NK-92 treated with Interleukin-12 subunit alpha and Interleukin-12 subunit beta, amount 100 ng/mL, for 24 hours (cell line): ENCODE measurements at places on chromosomes 4 and X.

DNA sequence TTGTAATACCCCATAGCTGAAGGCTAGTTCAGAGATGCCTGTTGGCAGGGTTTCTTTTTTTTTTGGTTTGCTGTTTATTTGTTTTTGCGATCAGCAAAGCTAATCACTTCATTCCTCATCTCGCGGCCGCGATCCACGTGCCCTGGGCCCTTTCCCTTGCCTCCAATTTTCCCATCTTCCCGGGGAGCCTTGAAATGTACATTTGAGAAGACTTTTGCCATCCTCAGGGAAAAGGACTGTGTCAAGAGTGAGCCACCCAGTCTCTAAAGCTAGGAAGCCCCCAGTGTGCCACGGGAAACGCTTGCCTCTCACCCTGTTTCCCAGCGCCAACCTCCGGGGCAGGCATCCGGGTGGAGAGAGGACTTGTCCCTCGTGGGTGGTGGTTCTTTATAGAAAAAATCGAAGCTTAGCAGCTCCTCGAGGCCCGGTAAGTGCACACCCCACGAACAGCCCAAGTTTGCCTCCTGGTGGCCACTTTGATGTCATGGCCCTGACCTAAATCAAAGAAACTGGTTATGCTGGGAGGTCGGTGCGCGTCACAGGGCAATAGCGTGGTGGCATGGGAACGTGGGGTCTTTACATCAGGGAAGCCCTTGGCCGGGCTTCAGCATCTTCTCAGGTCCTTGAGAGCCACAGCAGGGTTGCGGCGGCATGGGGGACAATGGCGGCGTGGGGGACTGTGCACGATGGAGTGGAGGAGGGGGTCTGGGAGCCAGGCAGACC lies 42.0 kb downstream of the MAP7D3 start:
- DNase-seq: no peak

- no peak for DNase-seq
Measured at GRCh38 chr4:88846206-88846790, 148.7 kb upstream of the NAP1L5 start.

DNA sequence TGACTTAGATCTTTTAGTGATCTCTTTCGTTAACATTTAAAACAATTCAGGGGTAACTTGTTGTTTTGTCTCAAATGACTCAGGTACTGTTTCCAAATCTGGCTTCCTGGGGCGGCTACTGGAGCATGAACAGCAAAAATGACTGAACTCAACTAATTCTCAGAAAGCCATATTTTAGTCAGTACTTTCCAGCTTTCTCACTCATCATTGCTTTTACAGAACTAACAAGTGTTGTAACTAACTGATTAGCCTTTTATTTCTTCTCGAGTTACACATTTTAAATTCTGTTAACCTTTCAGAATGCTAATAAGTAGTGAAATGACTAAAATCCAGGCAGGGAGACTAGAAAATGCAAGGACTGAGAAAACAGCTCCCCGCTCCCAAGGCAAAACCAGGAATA lies 55.3 kb downstream of the JADE3 start:
- DNase-seq: no peak

- DNase-seq: no peak
Measured at GRCh38 chr4:87632469-87632868, 17.6 kb upstream of the DMP1 start.

- peak; percentile 38 for DNase-seq
Measured at GRCh38 chr4:165207431-165208220, at the start of gene KLHL2. Gene KLHL2 (plus strand): TSS chr4:165207561. CDS start chr4:165207877, 316 bp downstream.

GRCh38 chr4:142929526-142929925 lies 83.4 kb upstream of the INPP4B start:
- DNase-seq: no peak

DNA sequence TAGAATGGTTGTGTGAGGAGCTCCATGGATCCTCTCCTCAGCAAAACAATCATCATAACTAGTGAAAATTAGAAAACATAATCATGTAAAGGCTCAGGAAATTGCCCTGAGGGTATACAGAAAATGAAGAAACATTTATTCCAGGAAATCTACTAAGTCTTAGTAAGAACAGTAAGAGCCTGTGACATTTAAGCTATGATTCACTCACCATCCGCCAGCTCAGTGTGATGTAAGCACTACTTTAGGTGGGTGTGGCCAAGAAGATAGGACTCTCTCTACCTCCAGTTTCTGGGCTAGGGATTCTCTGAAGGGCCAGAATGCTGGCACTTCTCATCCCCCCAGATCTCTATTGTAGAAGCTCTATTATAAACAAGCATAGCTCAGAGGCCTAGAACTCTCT lies 147.5 kb downstream of the DLG3 start:
- DNase-seq: peak; percentile 3

- DNase-seq: no peak
Measured at GRCh38 chr4:110483516-110483915, 7.6 kb downstream of the ENPEP start.

DNA sequence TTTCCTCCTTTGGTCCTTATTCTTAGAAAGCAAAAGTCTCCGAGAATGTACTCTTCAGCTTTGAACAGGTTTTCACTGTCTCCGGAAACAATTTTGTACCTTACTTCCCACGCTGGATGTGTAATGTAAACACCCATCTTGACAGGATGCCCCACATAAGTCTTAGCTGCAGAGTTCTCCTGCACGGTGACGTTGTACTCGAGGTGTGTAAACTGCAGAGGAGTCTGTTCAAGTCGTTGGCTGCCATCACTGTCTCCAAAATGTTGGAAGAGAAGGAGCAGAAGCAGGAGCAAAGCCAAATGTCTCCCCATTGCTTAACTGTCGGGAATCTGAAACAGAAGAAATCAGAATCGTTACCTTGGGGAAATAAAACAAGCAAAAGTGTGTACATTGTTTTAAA lies 14.1 kb downstream of the FAT1 start:
- DNase-seq: no peak

DNA sequence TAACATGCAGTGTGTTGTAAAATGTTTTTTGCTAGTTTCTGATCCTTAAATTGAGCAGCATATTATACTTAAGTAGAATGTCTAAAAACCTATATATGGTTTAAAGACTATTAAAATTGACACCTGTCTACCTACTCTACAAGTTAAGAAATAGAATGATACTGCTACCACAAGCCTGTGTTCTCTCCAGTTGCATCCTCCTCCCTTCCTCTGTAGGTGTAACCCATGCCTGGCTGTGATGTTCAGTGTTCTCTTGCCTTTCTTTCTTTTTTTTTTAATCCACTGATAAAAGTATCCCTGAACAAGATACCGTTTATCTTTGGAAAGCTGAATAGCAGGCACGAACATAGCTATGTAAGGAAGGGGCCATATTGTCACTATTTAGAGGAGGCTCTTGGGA lies 99.1 kb downstream of the KDM6A start:
- no peak for DNase-seq

- no peak for DNase-seq
Measured at GRCh38 chrX:10620121-10620699, at the start of gene MID1. Gene MID1 (minus strand): TSS chrX:10620585. CDS start chrX:10567547, 53,038 bp downstream.

GRCh38 chr4:54192811-54193210 lies 36.3 kb upstream of the PDGFRA start:
- no peak for DNase-seq

- DNase-seq: no peak
Measured at GRCh38 chr4:63790377-63790776, 618.9 kb downstream of the TECRL start.

DNA sequence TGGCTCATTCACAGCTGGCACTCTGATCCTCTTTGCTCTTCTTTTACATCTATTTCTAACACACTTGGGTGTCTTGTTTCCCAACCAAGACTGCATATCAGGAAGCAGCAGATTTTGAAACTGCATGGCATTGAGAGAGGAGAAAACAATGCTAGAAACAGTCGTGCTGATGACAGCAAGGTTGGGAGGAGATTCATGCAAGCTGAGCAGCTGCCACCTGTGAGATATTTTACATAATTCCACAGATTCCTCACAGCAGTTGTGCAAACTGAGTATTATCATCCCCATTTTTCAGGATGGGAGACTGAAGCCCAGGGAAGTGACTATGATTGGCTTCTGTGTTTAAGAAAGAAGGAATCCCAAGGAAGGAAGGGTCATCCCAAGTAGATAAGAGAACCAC lies 105.0 kb downstream of the SLC2A9 start:
- DNase-seq: no peak

- DNase-seq: no peak
Measured at GRCh38 chrX:7941390-7942042, 14.3 kb upstream of the PNPLA4 start.

- no peak for DNase-seq
Measured at GRCh38 chrX:119501511-119502148, 33.4 kb downstream of the SLC25A5 start.

DNA sequence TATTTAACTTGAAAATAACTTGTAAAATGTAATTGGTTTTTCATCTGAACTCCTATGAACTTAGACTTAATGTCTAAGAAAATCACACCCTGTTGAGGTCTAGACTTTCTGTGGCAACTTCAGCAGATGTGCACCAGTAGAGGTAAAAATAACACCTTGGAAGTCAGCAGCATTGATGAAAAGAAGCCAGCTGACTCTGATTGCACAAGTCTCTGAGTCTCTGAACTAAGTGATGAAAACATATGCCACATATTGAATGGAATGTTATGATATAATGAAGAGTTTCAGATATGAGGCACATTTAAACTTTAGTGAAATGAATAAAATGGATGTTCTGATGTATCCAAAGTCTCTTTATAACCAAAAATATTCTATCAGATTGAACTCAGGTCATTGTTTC lies 155.4 kb downstream of the GPM6A start:
- DNase-seq: no peak

- no peak for DNase-seq
Measured at GRCh38 chrX:21756785-21757529, 959 bp downstream of the SMPX start.

- no peak for DNase-seq
Measured at GRCh38 chr4:112938461-112939058, 110.9 kb upstream of the ANK2 start.

GRCh38 chr4:56655209-56655626 lies 25.9 kb downstream of the HOPX start:
- peak; percentile 34 for DNase-seq

- no peak for DNase-seq
Measured at GRCh38 chr4:52822583-52822971, 39.5 kb upstream of the RASL11B start.

DNA sequence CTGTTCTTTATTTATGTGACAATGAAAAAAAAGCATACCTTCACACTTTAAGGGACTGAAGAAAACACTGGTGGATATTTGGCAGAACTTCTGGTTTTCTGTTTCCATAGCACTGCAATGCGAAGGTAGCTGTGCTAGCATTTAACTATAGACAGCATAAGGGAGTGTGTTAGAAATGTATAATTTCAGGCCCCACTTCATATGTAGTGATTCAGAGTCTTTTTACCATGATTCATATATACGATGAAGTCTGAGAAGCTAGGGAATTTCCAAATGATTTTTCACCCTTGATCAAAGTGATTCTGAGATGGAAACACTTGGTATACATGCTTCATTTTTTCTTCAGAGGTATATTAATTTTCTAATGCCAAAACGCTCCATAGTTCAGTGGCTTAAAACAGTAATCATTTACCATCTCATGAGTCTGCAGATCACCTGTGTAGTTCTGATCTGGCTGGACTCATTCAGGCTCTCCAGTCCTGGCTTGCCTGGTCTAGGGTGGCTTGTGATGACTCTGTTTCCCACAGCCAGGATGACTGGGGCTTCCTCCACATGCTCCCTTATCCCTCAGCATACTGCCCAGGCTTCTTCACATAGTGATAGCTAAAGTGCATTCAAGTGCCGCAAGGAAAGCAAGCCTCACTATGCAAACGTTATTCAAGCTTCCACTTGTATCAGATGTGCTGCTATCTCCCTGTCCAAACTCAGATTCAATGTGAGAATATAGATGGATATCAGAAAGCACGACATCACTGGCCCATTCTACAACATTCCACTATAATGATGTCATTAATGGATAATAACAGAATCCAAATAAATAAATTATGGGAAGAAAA lies 790.1 kb downstream of the TECRL start:
- DNase-seq: no peak

- DNase-seq: no peak
Measured at GRCh38 chr4:118834070-118834469, 1.9 kb downstream of the SEC24D start.
